ENCODE measurements at places on chromosomes 5 and 9. TPM values are rescaled to one million over a fixed set of nuclear protein-coding genes. Genes with fewer than 3 reads are reported as not detected.

REEP2 gene
- 0.11 TPM for total RNA-seq

CHSY3 gene
- 9.5 TPM for total RNA-seq

SLC25A2 gene
- total RNA-seq = 0.39 TPM

TAF1L gene
- total RNA-seq = not detected

SCGB3A2 gene
- not detected for total RNA-seq

SAXO1 gene
- 0.11 TPM for total RNA-seq

HTR1A gene
- total RNA-seq = not detected

FOXD4L6 gene
- total RNA-seq = 0.39 TPM

TMC1 gene
- 0.79 TPM for total RNA-seq

FCN1 gene
- not detected for total RNA-seq

F2RL1 gene
- 2.0 TPM for total RNA-seq

CXCL14 gene
- total RNA-seq = not detected

HAPLN1 gene
- not detected for total RNA-seq

ACTBL2 gene
- total RNA-seq = 2.7 TPM

PDCD1LG2 gene
- total RNA-seq = 13.1 TPM

RNF208 gene
- total RNA-seq = not detected

PSAT1 gene
- total RNA-seq = 71.5 TPM

FRMD3 gene
- total RNA-seq = 0.98 TPM

GNA14 gene
- total RNA-seq = 2.0 TPM

FBXL7 gene
- total RNA-seq = 7.9 TPM

SPATA31C1 gene
- total RNA-seq = not detected

NDOR1 gene
- total RNA-seq = 7.9 TPM

COL15A1 gene
- 0.54 TPM for total RNA-seq

IFNA2 gene
- not detected for total RNA-seq

INSL6 gene
- not detected for total RNA-seq

LCN9 gene
- not detected for total RNA-seq

SLC1A3 gene
- total RNA-seq = 29.8 TPM

AP3S1 gene
- total RNA-seq = 96.2 TPM

SH3RF2 gene
- 60.9 TPM for total RNA-seq

HACD4 gene
- total RNA-seq = 25.9 TPM

TJP2 gene
- total RNA-seq = 221 TPM

PHF24 gene
- 0.39 TPM for total RNA-seq

CDHR2 gene
- not detected for total RNA-seq

GTF2H2 gene
- 18.9 TPM for total RNA-seq

PCDHB4 gene
- total RNA-seq = 0.22 TPM

TMEM232 gene
- total RNA-seq = 4.3 TPM

DRD1 gene
- total RNA-seq = not detected
